T-helper 22 cell (primary cell): ENCODE measurements at places on chromosomes 12 and 14.

- no peak for DNase-seq
Measured at GRCh38 chr12:123761841-123762714, at the start of gene DNAH10. Gene DNAH10, plus strand, starts transcription at chr12:123762301. Its CDS starts 36 bp downstream, at chr12:123762337.

DNA sequence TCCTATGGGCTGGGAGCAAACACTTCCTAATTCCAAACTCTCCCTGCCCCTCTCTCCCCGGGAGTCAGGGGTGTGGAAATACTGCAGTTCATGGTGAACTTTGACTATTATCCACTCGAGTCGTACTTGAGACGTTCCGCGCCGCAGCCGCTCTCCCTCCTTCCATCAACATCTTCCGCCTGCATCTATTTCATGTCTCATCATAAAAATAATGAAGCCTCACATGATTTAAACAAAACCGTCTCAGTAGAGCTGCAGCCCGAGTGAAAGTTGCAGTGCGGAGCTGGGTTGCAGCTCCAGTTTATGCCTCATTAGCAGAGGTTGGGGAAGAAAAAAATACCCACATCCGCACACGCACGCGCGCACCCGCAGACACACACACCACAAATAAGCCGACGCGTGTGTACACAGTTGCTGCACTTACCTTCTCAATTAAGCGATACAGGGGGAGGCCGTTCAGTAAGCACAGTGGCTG lies 283 bp downstream of the LMO3 start:
- no peak for DNase-seq

GRCh38 chr12:3016191-3016590 lies 57.0 kb downstream of the TEAD4 start:
- no peak for DNase-seq

DNA sequence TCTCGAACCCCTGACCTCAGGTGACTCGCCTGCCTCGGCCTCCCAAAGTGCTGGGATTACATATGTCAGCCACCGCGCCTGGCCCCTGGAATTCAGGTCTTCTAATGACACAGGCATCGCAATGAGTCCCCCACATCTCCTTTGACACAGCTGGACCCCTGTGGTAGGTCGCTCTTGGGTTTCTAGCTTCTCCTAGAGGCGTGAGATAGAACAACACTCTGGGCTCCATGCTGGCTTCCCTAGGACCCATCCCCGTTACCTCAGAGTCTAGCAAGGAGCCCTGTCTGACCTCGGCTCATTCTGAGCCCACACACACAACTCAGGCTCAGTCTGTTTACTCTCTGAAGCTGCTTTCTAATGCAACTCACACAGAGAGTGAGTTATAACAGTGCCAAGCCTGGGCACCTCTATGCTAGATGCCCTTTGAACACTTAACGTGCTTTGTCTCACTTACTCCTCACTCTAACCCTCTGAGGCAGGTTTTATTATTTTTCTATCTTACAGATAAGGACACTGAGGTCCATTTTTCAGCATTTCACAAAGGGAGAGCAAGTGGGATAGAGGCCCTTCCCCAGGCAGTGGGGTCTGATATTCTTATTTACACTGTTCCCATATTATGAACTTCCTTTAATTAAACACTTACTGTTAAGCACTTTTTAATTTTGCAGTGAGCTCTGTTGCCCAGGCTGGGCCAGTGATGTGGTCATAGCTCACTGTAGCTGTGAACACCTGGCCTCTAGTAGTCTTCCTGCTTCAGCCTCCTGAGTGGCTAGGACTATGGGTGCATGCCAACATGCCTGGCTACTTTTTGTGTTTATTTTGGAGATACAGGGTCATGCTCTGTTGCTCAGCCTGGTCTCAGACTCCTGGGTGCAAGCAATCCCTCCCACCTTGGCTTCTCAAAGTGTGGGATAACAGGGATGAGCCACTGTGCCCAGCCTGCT lies 40.6 kb upstream of the RBM19 start:
- no peak for DNase-seq

DNA sequence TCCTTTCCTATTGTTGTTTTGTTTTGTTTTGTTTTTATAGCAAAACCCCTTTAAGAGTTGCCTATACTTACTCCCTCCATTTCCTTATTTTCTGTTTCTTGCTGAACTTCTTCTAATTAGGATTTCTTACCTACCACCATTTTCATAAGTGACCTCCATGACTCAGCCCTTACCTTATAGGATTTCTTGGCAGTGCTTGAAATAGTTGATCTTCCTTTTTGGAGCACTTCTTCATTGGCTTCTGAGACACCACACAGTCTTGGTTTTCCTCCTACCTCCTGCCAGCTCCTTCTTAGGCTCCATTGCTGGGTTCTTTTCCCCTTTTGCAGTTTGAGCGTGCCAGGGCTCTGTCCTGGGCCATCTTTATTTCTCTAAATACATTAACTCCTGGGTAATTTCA lies 23.4 kb upstream of the EID3 start:
- DNase-seq, result no peak

GRCh38 chr14:64704143-64704742 lies at the start of gene PLEKHG3:
Gene PLEKHG3, plus strand, starts transcription at chr14:64704424. Its CDS starts 23,208 bp downstream, at chr14:64727632.
- DNase-seq, result no peak

DNA sequence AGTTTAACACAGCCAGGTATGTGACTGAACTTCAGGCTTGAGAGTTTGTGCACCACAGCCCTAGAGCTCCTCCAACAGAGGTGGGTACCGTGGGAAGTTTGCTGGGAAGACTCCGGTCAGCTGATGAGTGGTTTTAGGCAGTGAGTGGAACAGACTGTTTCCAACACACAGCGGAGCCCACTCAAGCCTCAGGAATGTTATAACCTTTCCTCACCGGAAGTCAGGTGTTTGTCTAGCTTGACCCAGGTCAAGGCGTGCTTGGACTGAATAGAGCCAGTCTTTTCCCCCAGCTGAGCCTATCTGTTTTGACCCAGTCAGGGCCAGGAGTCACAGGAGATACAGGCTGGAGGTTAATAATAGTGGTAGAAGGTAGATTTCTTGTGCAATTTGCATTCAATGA lies 138.4 kb upstream of the PARP11 start:
- DNase-seq, result no peak

DNA sequence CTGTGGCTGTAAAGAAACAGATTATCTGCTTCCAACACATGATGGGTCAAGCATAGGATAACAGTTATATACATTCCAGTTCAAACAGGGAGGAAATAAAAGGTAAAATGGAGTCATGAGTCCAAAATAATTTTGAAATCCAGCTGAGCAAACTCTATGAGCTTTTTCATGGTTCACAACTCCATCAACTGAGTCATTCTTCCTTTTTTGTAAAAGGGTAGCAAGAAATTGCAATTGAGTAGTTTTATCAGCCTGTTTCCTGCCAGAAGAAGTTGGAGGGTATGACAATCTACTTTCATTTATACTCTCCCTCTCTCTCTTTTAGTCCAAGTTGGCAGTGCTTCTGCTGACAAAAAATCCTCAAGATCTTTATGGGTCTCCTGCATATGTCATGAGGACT lies 95.6 kb downstream of the CPNE8 start:
- DNase-seq, result no peak

DNA sequence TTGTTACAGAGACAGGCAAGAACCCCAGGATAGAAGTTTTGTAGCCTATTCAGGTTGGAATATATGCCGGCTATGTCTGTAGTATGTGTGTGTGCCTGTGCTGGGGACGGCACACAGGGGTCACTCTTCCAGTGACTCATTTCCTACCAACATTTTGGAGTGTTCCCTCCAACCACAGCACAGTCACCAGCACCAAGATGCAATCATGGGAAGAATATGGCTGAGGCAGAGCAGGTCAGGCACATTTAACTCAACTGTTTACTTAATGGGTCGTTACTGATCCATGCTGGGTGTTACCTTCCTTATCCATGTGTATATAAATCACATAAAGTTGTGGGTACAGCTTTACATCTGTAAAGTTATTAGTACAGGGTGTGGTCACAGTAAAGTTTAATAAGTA lies 178.3 kb downstream of the PRKD1 start:
- no peak for DNase-seq

DNA sequence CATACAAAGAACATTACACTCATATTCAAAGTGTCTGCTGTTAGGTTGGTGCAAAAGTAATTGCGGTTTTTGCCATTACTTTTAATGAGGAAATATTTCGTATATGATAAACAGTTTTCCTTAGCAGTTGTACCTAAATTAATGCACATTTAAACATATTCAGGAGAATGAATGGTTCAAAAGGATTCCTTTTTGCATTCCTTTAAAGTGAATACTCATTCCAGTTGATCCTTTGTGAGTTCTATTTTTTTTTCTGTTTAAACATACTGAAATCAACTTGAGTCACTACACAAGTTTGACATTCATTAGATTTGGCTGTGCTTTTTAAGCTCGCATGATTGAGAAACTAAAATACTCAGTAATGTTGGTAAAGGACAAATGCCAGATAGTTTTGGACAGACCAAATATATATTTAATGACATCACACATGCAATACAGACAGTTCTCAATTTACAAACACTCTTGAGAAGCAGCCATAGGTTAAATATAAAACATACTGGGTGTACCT lies 13.8 kb upstream of the SLC38A2 start:
- DNase-seq, result no peak

GRCh38 chr12:97642911-97643310 lies 180.3 kb downstream of the RMST start:
- no peak for DNase-seq

DNA sequence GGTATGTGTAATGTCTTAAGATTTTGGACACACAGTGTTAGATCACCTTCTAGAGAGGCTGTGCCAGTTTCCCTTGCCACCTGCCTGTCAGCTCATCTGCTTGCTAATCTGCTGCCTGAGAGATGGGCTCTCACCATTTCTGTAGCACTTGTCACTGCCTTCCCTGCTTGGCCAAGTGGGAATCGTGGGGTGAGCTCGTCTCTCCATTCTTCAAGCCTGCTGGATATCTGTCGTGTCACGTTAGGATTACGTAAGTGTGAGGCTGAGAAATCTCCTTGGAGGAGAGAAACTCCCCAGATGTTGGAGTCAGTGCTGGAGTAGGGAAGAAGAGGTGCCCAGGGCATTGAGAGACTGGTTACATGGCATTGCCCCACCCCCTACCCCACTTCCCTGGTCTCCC lies 8.6 kb upstream of the RPH3A start:
- no peak for DNase-seq

- DNase-seq, result no peak
Measured at GRCh38 chr12:54641554-54641953, 6.6 kb downstream of the DCD start.
